NCI-H1417 treated with DMSO at 0.1 percent for 48 hours (cell line): ENCODE measurements at places on chromosomes 4 and X.

- no peak for DNase-seq
Measured at GRCh38 chr4:186724864-186725468, 1.3 kb upstream of the FAT1 start.

DNA sequence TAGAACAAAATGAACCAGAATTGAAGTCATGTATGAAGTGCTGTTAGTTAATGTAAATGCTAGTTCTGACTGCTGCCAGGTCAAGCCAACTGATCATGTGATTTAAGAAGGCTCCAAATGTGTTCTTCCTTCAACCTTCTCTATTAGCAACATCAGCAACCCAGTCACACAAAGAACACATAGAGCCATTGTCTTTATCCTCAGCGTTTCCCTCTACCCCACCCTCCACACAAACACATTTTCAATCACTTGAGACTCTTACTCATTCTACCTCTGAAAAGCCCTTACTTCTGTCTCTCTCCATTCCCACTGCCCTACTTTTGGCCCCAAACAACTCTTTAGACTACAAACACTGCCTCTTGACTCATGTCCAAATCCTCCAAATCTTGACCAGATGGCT is 89.7 kb upstream of the KDR start:
- DNase-seq: no peak

- no peak for DNase-seq
Measured at GRCh38 chr4:82823062-82823461, 24.5 kb upstream of the SCD5 start.

DNA sequence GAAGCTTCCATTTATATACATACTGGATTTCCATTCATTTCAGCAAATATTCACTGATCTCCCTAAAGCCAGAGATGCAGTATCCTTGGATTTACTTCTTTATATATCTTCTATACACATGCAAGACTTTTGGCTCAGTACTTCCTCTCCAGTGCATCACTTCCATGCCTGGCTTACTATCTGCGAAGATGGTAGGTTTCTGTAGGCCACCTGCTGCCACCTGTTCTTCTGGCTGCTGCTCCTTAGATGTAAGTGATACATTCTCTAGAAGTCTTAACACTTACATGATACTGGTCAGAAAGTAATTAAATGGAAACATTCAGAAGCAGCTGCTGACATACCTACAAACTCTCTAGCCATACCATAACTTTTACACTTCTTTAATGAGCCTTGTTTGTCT is 48.9 kb downstream of the TBC1D9 start:
- no peak for DNase-seq

DNA sequence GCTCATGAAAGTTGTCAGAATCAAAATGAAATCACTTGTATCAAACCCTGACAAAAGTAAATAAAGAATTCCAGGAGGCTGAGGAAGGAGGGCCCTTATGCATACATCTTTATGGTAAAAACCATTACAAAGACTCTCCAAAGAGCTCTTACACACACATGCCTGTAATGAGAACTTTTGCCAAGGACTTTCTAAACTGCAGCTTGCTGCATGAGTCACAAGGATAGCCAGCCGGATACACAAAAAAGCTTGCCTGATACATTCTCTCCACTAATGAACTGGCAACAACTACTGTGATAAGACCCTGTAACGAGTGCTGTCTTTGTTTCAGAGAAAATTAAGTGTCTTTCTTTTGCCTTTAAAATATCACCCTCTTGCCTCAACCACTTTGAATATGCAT is 618.1 kb downstream of the PPP4R3C start:
- no peak for DNase-seq

DNA sequence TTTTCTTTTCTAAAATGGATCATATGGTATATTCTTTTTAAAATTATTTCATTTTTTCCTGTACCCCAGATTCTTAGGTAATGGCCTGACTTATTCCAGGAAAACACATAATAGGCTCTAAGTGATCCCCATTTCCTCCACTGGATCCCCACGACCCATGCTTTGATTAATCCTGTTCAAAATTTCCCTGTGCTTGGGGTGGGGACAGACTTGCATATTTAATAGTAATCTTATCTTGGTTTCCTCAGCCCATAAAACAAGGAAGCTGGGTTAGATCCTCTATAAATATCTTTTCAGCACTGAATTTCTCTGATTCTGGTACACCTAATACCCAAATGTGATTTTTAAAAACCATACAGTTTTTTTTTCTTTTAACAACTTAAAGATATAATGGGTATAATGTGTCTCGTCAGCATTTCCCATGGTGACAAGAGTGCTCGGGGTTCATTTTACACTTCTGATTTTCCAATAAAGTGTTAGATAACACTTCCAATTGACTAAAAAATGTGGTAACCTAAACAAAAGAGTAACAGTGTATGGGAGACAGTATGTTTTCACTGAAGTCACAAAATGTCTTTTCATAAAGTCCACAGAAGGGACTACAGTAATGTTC is 693.5 kb upstream of the TENM3 start:
- DNase-seq: no peak
